Dermis microvascular lymphatic vessel endothelial cell (primary cell): ENCODE measurements at places on chromosomes 13 and 19. TPM values are rescaled to one million over a fixed set of nuclear protein-coding genes. Genes with fewer than 3 reads are reported as not detected.

Gene NXNL1
- total RNA-seq, result not detected in 2 replicates

Gene FGF21
- total RNA-seq, result not detected in 2 replicates

Gene ZNF625
- total RNA-seq, result 8.3 and 9.2 TPM in 2 replicates

Gene RYR1
- total RNA-seq, result not detected in 2 replicates

Gene COX6B2
- not detected in 2 replicates for total RNA-seq
